Hippocampal formation (tissue), 2 donors: ENCODE measurements at places on chromosomes 2 and 18.

GRCh38 chr2:171541202-171541887, 19.1 kb downstream of the CYBRD1 start:
- no peak for DNase-seq

DNA sequence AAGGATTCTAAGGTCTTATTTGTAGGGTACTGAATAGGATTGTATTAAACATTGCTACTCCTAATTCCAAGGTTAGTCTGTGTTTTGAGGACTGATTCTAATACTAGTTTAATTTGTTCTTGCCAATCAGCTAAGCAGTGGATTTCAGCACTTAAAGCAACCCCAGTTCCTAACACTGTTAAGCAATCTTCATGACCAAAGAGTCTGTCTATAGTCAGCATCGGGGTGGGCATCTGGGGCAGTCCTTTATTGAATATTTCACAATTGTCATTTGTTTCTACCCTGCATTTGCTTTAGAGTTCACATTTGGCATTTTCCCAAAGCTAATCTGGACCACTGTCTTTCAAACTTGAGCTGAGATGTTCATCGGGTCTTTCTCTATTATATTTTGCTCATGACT, 248.0 kb upstream of the TANK start:
- no peak for DNase-seq

DNA sequence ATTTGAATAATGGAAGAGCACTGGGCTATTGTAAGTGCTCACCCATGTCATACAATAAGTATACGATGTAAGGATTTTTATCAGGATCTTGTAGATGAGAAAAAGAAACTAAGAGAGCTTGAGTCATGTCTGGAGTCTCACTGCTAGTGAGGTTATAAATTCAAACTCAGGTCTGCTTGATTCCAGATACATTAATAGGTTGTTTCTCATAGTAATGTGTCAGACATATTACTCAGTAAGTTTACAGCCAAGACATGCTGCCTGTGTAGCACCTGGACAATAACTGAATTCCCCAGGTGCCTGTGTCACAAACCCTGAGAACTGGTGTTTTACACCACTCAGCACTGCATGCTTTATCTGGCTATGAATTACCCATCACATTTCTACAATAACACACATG, 216.9 kb upstream of the LRP1B start:
- DNase-seq: no peak

GRCh38 chr18:39513186-39513585, 1947.6 kb upstream of the CELF4 start:
- DNase-seq: no peak

GRCh38 chr2:37589298-37589697, 82.1 kb downstream of the CDC42EP3 start:
- DNase-seq: no peak

DNA sequence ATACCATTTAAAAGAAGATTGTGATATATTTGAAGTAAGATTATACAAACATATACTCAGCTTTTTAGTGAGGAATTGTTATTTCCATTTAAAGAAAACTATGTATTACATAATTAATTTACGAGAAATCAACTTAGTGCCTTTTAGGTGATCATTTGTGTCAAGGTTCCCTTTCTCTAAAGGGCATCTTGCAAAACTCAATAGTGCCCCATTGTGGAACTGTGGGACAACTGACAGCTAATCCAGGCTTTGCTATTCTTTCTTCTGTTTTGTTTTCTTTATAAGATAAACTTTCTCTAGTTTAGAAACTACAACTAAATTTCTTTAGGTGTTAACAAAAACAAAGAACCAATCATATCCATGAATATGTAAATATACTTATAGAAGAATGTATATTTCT, 24.3 kb upstream of the VIT start:
- DNase-seq: no peak

GRCh38 chr18:76233406-76233805, 261.6 kb downstream of the ZNF516 start:
- no peak for DNase-seq

- DNase-seq: no peak
Observed at GRCh38 chr2:6945821-6946220, 28.6 kb downstream of the RNF144A start.

- no peak for DNase-seq
Observed at GRCh38 chr2:3451169-3451568, 68.2 kb downstream of the ADI1 start.

DNA sequence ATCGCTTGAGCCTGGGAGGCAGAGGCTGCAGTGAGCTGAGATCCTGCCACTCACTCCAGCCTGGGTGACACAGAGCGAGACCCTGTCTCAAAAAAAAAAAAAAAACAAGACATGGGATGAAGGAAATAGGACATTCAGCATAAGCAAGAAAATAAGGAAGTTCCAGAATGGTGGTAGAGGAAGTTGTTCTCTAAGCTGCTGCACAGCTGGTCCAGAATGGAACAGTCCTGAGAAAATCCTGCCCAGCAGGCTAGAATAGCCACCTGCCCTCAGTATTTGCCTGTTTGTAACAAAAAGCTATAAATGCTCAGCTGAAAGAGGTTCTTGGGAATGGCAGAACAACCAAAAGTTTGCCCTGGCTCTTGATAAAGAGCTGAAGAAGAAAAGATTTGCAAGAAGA, 11.1 kb upstream of the MAPRE3 start:
- no peak for DNase-seq

GRCh38 chr2:131092458-131093005, 728 bp downstream of the FAM168B start:
- DNase-seq: no peak

DNA sequence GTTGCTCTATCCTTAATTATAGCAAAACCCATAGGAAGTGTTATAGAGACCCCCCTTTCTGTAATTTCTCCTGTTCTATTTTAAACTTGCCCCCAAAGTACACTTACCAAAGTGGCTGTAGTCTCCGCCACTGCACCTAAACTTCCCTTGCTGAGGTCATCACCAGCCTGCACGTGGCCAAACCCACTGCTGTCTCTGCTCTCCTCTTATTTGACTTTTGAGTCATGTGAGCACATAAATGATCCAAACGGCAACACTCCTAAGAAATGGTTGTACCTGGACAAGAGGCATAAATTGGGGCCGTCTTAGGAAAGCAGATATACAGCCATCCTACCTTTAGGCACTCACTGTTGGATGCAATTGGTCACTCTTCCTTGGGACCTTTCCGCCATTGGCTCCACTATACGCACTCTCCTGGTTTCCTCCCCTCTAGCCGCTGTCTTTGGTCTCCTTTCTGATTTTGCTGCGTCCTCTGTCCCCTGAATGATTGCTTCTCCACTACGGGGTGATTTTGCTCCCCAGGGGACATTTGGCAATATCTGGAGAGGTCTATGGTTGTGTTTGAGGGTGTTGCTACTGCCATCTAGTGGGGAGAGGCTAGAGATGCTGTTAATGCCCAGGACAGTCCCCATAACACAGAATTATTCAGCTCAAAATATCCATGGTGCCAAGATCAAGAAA, 19.2 kb upstream of the IL36G start:
- peak; percentile 3 for DNase-seq

GRCh38 chr2:119772128-119772527, 12.4 kb downstream of the PTPN4 start:
- no peak for DNase-seq

DNA sequence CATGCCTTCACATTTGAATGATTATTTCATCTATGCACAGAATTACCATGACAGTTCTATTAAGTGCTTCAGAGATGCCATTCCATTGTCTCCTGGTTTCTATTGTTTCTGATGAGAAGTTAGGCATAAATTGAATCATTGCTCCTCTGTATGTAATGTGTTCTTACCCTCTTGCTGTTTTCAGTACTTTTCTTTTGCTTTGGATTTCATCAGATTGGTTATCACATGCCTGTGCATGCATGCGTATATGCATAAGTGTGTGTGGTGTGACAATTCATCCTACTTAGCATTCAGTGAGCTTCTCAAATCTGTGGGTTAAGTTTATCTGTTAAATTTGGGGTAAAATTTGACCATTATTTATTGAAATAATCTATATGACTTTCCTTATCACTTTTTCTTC, 263.3 kb upstream of the RND3 start:
- DNase-seq: no peak

- no peak for DNase-seq
Observed at GRCh38 chr2:5978131-5978751, 286.1 kb downstream of the SOX11 start.

DNA sequence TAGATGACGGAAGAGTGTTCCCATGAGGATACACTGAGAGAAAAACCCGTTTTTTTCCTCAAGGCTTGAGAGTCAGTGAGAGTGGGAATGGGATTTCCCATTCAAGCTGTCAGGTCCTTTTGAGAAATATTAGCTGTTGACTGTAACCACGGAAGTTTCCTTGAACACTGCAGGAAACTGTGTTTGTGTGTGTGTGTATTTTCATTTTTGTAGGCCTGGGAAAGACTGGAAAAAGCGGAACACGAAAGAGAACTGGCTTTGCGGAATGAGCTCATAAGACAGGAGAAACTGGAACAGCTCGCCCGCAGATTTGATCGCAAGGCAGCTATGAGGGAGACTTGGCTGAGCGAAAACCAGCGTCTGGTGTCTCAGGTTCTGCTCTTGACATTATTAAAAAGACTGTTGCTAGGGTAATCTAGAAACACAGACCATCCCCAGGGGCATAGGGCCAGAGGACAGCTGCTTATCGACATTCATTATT, 98.8 kb upstream of the EML6 start:
- DNase-seq: no peak

- no peak for DNase-seq
Observed at GRCh38 chr2:57570961-57571360, 475.6 kb upstream of the VRK2 start.

GRCh38 chr2:72985891-72986683, 68.8 kb downstream of the EMX1 start:
- DNase-seq: no peak

DNA sequence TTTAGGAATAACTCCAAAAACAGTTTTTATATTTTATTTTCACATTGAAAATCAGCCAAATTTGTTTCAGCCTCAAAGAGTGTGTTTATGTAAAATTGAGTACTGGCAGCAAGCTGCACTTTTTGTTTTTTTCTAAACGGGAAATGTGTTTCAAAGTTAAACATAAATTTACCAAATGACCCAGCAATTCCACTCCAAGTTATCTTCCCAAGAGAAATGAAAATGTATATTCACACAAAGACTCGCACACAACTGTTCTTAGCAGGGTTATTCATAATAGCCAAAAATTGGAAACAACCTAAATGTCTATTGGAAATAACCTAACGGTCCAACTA, 9.3 kb downstream of the ALPK2 start:
- DNase-seq: no peak

- peak; percentile 34 for DNase-seq
Observed at GRCh38 chr18:77000527-77000926, 132.1 kb downstream of the MBP start.

- no peak for DNase-seq
Observed at GRCh38 chr2:119749477-119750012, 10.2 kb upstream of the PTPN4 start.

DNA sequence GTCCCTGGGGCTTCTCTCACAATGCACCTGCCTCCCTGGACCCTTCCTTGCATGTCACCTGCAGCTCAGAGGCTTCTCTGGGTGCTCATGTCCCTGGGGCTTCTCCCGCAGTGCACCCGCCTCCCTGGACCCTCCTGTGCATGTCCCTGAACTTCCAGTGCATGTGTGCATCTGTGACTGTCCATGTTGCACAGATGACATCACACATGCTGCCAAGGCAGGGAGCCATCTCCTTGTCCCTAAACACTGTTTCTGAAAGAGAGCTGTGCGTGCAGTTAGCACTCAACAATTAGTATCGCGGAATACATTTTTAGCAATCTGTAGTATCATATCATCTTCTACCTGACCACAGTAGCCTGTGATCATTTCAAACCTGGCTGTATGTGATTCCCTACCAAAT, 216.4 kb upstream of the PXDN start:
- DNase-seq: no peak

DNA sequence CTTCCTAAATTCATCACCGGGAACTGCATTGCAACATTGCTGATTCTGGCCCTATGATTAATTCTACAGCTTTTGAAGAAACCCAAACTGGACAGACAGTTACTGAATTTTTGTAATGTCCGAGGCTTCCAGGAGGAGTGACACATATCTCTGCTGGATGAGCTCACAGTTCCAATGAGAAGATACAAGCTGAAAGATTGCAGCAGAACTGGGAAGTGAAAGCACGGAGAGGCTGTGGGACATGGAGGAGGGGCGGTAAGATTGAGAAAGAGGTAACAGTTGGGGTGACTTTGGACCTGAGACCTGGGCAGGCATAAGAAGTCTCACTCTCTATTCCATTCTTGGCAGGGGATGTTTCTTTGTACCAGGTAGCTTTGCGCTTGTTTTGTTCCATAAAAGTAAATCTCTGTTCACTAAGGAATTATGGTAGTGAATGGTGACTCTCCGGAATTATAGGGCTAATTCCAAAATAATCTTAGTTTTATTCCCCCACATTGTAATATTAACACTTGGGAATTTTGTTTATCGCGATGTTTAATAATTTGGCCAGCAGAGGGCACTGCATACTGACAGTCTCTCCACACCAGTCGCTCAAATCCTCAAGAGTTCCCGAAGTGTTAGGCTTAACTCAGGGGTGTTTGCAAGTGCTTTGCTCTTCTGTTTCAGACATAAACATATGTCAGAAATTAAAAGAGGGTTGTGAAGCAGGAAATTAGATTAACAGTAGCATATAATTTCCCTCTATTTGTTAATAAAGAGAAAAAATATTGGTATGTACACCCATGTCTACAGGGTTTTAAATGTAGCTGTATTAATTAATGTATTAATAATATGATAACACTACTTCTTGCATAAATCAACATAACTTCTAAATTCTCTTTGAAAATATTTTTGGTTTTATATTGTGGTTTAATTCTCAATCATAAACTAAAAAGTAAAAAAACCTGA, 201.4 kb downstream of the SOCS6 start:
- DNase-seq: peak; percentile 11

DNA sequence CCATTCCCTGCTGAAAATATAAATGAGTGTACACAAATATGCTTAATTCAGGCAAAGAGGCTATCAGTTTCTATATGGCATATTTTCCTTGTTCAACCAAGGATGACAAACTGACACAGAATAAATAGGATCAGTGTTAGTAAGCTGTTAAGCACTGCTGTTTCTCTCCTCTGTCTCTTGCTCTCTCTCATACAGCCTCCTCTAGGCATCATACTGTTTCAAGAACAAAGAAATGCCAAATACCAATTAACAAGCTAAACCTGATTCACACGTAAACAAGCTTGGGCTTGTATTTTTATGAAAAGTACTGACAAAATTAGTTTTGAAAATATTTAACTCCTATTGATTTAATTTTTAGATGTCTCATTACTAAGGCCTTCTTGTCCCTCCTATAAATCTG, 1027.2 kb upstream of the ACVR2A start:
- no peak for DNase-seq

GRCh38 chr2:107414376-107414775, 412.3 kb upstream of the RGPD4 start:
- DNase-seq: no peak

GRCh38 chr2:197879812-197880408, 75.5 kb downstream of the PLCL1 start:
- no peak for DNase-seq

- no peak for DNase-seq
Observed at GRCh38 chr18:28725876-28726275, 548.9 kb upstream of the CDH2 start.

GRCh38 chr2:28752631-28753376, 1.2 kb downstream of the PPP1CB start:
- no peak for DNase-seq

- no peak for DNase-seq
Observed at GRCh38 chr2:100673691-100674485, 111.1 kb downstream of the PDCL3 start.

GRCh38 chr18:51074605-51075004, 44.6 kb downstream of the SMAD4 start:
- DNase-seq: no peak
